Globus pallidus (tissue), 1 donor: ENCODE measurements at places on chromosomes 4 and X.

- no peak for DNase-seq
Observed at GRCh38 chr4:3244002-3244401, 5.0 kb upstream of the MSANTD1 start.

DNA sequence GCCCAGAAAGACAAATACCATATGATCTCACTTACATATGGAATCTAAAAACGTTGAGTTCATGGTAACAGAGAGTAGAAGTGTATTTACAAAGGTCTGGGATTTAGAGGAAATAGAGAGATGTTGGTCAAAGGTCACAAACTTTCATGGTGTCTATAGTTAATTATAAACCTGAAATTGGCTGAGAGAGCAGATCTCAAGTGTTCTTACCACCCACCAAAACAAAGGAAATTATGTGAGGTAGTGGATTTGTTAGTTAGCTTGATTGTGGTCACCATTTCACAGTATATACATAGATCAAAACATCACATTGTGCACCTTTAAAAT lies 186.8 kb downstream of the NWD2 start:
- DNase-seq = no peak

GRCh38 chr4:98603683-98604521 lies 54.5 kb downstream of the TSPAN5 start:
- DNase-seq = peak; percentile 69

DNA sequence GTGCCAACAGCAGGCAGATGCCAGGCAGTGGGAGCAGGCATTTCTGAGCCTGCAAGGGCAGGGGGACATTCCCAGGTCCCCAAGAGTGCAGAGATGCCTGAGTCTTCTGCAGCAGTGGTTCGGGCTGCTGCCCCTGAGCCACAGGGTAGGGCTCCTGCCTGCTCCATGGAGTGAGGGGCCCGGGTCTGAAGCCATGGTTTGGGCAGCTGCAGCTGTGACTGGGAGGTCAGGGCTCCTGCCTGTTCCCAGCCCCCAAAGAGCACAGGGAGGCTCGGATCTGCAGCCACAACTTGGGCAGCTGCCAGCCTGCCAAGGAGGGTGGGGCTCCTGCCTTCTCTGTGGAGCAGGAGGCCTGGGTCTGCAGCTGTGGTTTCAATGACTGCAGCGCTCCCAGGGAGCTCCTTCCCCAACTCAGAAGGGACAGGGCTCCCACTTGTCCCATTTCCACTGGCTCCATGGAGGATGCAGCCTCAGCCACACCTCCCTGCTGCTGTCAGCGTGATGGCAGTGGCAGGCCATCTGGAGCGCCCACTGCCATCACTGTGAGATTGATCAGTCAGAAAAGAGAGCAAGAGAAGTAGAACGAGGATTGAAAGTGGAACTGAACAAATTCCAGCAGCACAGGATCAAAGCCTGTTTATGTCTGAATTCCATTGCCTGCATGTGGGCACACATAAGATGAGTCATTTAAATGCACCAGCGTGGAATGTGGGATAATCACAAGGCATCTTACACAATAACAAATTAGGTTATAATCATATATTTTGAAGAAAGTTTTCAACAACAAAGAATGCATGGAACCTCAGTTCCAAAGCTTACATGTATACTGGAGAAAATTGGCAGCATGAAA lies 93.1 kb upstream of the CXorf51A start:
- peak; percentile 2 for DNase-seq

GRCh38 chrX:25034889-25035288 lies 19.1 kb upstream of the ARX start:
- no peak for DNase-seq

- DNase-seq = no peak
Observed at GRCh38 chr4:183962419-183962818, 57.3 kb downstream of the STOX2 start.

DNA sequence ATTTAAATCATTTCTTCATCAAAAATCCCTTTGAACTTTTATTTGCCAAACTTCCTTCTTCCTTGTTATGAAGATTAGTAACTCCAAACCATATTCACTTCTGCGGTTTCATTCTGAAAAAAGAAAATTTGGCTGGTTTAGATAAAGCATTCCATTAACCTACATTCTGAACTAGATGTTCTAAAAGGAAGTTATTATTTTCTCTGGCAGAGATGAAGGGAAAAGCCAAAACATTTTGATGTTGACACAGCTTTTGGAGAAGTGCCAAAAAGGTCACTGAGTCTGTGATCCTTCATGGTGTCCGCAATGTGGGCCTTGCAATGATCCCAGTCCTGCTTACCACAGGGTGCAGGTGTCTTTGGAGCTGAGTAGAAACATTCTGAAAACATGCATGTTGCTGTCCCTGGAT lies 36.0 kb downstream of the CXCL8 start:
- peak; percentile 9 for DNase-seq

DNA sequence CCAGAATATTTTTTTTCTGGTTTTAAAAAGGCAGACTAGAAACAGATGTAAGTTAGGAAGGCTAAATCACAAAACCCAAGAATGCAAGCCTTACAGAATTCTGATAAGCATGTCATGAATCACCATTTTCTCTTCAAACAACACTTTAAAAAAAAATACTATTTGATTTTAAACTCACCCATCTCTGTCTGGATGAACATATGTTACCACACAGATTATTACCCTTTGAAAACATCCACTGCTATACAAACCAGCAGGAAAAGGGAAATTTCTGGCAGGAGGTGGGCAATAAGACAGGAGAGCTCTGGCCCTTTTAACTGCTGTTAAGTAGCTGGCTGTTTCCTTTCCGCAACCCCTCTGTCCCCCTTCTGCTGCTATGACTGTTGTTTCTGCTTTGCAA lies 317.7 kb upstream of the NOCT start:
- no peak for DNase-seq

DNA sequence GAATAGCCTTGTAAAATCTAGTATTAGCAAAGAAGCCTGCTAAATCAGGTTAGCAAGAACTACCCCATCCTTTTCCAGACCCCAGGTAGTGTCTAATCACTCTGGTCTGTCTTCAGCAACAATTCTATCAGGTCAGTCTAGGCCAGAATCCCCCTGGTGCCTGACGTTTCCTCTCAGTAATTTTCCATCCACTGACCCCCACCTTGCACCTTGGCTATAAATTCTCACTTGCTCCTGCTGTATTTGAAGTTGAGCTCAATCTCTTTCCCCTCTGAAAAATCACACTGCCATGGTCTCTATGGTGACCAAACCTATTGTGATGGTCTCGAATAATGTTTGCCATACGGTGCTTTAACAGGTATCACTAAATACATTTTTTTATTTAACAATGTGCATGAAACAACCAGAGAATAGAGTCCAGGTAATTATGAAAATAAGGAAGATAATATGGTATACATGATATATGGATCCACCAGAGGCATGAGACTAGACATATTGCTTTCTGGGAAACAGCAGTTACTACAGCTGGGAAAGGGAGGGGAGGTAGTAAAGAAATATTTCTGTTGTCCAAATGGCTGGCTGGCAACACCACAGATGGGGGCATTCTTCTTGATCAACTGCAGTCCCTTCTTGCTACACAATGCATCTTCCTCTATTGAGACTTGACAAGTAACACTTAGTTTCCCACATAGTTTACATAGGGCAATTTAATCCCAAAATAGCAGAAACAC lies 33.8 kb downstream of the CXCL1 start:
- DNase-seq = no peak

DNA sequence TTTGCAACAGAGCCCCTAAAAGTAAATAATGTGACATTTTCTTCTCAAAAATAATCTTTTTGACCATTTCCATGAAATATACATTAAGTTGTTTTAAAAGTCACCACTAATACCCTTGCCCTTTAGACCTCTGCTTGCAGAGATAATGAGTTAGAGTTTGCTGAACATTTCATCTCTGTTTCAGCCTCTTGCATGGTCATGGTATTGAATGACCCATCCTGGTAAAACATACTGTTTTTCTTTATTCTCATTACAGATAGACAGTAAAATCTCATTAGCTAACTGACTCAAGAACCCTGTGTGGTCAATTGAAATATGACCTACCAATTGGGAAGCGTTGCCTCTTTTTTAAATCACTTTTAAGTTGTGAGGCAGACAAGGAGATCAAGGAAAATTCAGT lies 916.7 kb downstream of the PDHA2 start:
- no peak for DNase-seq

DNA sequence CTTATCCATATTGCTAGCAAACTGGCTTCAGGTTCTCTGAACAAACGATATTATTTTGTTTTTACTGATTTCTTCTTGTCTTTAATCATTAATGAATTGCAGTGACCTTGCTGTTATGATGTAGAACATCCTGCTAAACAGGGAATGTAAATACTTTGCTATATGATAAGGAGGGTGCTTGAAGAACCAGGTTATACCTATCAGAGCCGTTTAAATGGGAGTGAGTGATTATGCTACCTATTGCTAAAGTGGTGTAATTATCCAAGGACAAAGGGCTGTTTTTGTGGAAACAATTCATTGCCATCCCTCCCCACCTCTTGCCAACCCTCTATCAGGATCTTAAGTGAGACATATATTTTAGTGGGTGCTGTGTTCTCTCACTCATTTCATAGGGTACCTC lies 788.9 kb downstream of the RPA4 start:
- no peak for DNase-seq

DNA sequence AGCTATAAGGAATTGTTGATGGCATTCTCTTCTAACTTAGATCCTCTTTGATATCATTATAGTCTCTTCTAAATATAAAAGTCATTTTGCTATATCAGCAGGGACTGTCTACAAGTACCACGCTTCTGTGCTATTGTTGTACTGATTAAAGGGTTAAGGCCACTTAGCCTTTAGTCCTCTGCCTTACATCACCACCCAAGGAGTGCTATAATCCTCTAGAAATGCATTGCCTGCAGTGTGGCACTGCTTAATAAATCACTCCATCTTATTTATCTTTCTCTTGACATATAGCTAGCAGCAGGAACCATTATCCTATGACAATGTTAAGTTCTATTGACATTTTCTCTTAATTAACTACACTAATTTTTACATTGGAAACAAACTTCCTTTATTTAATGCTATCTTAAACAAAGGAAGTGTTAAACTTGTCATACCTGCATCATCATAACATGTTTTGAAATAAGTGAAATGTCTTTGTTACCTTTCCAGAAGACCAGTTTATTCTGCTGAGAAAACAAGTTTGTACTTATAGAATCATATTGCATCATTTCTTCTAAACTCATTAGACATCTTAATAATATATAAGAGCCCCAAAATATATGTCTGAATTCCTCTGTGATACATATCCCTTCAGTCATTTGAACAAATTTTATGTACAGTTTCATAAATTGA lies 360.9 kb upstream of the ATOH1 start:
- DNase-seq = no peak

- no peak for DNase-seq
Observed at GRCh38 chr4:150176547-150176946, 98.3 kb downstream of the DCLK2 start.

- no peak for DNase-seq
Observed at GRCh38 chr4:85478576-85478975, 3.6 kb downstream of the ARHGAP24 start.

GRCh38 chrX:65900850-65901844 lies 138.7 kb downstream of the VSIG4 start:
- DNase-seq = no peak

DNA sequence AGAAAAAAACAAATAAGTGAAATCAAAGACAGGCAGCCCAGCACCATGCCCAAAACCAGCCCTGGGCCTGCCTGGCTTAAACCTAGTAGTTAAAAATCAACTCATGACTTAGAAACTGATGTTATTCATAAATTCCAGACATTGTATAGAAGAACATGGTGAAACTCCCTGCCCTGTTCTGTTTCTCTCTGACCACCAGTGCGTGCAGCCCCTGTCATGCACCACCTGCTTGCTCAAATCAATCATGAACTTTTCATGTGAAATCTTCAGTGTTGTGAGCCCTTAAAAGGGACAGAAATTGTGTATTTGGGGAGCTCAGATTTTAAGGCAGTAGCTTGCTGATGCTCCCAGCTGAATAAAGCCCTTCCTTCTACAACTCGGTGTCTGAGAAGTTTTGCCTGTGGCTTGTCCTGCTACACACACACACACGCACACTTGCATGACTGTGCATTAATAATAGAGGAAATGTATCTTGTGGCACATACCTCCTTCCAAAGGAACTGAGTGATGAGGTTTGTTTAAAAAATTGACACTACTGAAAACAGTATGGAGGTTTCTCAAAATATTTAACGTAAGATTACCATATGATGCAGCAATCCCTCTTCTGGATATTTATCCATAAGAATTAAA lies 39.2 kb upstream of the UGT2B7 start:
- DNase-seq = no peak

- DNase-seq = no peak
Observed at GRCh38 chrX:119145241-119145653, 17.6 kb upstream of the KIAA1210 start.

- no peak for DNase-seq
Observed at GRCh38 chr4:122906859-122907305, 15.5 kb downstream of the NUDT6 start.

DNA sequence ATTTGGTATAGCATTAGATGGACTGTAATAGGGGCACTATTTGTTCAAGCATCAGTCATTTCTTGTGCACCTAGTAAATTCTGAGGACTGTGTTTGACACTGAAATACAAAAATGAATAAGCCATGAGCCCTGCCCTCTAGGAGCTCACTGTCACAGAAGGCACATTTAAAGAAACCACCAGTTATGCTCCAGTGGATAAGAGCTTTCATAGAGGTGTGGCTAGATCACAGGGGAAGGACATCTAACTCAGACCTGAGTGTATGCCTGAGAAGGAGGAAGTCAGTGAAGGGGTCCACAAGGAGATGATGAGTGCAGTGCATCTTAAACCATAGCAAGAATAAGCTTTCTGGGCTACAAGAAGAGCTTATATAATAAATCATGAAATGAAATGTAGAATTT lies 40.1 kb downstream of the BTC start:
- DNase-seq = no peak

- no peak for DNase-seq
Observed at GRCh38 chr4:144449611-144450010, 196.3 kb upstream of the HHIP start.

DNA sequence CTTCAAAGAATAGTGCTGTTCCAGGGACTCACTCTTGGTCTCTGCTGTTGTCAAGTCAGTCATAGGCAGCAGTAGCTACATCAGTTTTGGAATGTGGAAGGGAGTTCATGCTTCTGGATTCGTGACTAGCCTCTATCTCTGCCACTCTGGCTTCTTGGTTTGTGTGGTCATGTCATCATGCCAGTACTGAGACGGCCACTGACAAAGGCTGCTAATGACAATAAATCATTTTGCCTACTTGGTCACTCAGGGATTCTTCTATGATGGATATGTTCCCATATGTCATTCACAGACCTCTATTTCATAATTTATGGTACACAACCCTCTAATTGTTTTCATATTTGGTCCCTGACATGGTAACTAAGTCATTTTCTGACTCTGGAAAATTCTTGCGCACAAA lies 450.8 kb upstream of the BOD1L1 start:
- no peak for DNase-seq

- DNase-seq = no peak
Observed at GRCh38 chr4:153218961-153219360, 14.7 kb downstream of the TRIM2 start.

GRCh38 chr4:158346576-158346975 lies 136.3 kb downstream of the TMEM144 start:
- DNase-seq = no peak

GRCh38 chrX:1111601-1112300 lies 100.7 kb downstream of the CRLF2 start:
- DNase-seq = no peak
